ENCODE measurements at places on chromosomes 6 and 20. TPM values are rescaled to one million over a fixed set of nuclear protein-coding genes. Genes with fewer than 3 reads are reported as not detected.

OR2B6 gene
- not detected for total RNA-seq

CCDC170 gene
- total RNA-seq: 0.77 TPM

KCNG1 gene
- total RNA-seq: 5.8 TPM

- no peak for DNase-seq
- no peak overlapping the region for H3K27ac ChIP-seq
- no peaks in the 10 kb centered on the region for H3K4me1 ChIP-seq
- no peaks in the 10 kb centered on the region for H3K27me3 ChIP-seq
- H3K36me3 ChIP-seq: no peaks in the 10 kb centered on the region
- H3K4me3 ChIP-seq: no peak overlapping the region
Observed at GRCh38 chr6:36314221-36315014, 22.3 kb downstream of the BNIP5 start.

DNA sequence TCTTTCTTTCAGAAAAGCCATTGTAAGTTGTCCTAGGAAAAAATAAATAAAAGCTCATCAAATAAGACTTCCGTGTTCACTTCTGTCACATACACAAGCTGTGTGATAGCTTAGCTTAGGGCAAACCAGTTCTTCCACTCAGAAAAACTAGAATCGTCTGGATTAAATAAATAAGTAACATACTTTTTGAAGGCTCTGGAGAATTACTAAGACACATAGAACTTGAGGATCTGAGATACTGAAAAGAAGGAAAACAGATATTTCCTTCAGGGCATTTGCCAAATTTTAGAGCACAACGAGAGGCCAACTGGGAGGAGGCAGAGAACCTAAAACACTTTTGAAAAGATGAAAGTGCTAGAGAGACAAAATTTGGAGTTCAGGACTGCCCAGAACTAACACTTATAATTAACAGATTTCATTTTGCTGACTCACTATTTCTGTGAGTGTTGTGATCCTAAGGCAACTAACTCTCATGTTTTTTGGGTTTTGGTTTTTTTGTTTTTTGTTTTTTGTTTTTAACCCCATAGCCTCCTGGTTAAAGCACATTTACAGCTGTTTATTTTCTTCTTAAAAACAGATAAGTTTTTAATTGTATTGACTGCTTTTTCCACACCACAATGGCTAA lies 38.7 kb upstream of the THEMIS start:
- no peaks in the 10 kb centered on the region for H3K36me3 ChIP-seq
- H3K4me1 ChIP-seq: no peaks in the 10 kb centered on the region
- no peak for DNase-seq
- H3K4me3 ChIP-seq: no peak overlapping the region

DNA sequence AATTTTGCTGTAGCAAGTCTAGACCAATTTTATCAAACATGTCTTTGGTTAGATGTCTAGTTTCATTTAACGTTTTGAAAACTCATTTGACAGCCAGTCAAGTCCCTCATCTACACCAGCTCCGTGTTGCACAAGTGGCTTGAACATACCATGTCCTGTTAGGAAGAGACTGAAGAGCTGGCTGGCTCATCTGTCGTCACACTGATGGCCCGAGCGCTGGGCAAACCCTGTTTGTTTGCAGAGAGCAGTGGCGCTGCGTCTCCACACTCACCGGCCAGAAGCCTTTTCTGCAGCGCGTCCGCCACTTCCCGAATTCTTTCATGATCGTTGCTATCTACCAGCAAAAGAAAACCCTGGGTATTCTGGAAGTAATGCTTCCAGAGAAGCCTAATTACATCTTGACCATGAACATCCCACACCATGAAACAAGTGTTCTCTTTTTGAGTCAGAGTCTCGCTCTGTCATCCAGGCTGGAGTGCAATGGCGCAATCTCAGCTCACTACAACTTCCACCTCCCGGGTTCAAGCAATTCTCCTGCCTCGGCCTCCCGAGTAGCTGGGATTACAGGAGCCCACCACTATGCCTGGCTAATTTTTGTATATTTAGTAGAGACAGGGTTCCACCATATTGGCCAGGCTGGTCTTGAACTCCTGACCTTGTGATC lies 10.7 kb upstream of the TCFL5 start:
- no peak overlapping the region for H3K27ac ChIP-seq
- no peaks in the 10 kb centered on the region for H3K4me1 ChIP-seq

DNA sequence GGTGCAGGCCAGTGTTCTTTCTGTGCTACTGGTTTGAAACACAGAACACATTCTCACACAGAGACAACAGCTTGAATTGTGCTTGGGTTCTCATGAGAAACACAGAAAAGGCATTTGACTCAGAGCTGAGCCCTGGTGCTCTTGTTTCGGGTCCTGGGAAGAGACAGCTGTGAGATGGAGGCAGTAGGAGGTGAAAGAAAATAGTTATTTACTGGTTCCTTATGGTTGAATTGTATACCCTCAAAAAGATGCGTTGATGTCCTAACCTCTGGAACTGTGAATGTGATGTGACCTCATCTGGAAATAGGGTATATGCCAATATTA lies 87.1 kb upstream of the RPS6KA2 start:
- H3K27ac ChIP-seq: no peak overlapping the region
- no peak overlapping the region for H3K4me3 ChIP-seq
- no peak for DNase-seq
- no peaks in the 10 kb centered on the region for H3K36me3 ChIP-seq
- H3K27me3 ChIP-seq: no peaks in the 10 kb centered on the region

GRCh38 chr20:19995220-19995863 lies 21.8 kb upstream of the NAA20 start:
- H3K36me3 ChIP-seq: peaks cover 6% of the 10 kb centered on the region
- H3K27me3 ChIP-seq: no peaks in the 10 kb centered on the region
- no peak overlapping the region for H3K4me3 ChIP-seq
- peaks cover 4% of the 10 kb centered on the region for H3K4me1 ChIP-seq

- H3K4me3 ChIP-seq: no peak overlapping the region
- peaks cover 3% of the 10 kb centered on the region for H3K27me3 ChIP-seq
- no peak overlapping the region for H3K27ac ChIP-seq
Observed at GRCh38 chr6:158512809-158513208, 47.1 kb upstream of the TMEM181 start.

- no peak overlapping the region for H3K27ac ChIP-seq
- H3K4me1 ChIP-seq: no peaks in the 10 kb centered on the region
- DNase-seq: no peak
- no peak overlapping the region for H3K4me3 ChIP-seq
Observed at GRCh38 chr6:48641544-48641943, 530.5 kb upstream of the PTCHD4 start.

DNA sequence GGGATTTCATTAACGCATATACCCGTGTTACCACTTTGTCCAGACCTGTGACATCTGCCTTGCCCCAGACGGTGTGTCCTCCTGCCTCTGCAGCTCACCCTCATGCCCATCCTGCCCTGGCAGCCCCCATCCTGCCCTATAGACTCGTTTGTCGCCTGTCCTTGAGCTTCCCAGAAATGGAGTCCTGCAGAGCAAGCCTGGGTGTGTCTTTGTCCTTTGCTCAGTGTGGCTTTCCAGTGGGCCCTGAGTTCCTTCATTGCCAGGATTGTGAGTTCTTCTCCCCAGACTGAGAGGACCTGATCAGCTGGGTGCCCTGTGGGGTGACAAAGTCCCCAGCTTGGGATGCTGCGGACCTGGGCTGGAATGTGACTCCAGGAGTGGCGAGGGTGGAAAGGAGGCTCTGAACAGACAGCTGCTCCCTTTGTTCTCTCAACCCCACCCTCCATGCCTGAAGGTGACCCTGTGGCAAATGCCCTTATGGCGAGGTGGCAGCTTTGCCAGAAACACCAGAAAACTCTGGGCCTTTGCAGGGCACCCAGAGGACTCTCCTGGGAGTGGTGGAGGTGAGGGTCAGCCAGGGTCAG lies 2.4 kb upstream of the CST3 start:
- peaks cover 5% of the 10 kb centered on the region for H3K4me1 ChIP-seq
- no peaks in the 10 kb centered on the region for H3K36me3 ChIP-seq
- no peak for DNase-seq
- H3K27ac ChIP-seq: no peak overlapping the region

GRCh38 chr6:147639279-147639678 lies 130.8 kb downstream of the SAMD5 start:
- no peak overlapping the region for H3K27ac ChIP-seq
- H3K4me1 ChIP-seq: no peaks in the 10 kb centered on the region
- H3K36me3 ChIP-seq: no peaks in the 10 kb centered on the region
- no peaks in the 10 kb centered on the region for H3K27me3 ChIP-seq

Measured in colonic mucosa (tissue), 4 donors.